ENCODE measurements at places on chromosomes 12 and 14.
A peak's percentile ranks its signal among the peaks of the same experiment; 100 is the strongest.

DNA sequence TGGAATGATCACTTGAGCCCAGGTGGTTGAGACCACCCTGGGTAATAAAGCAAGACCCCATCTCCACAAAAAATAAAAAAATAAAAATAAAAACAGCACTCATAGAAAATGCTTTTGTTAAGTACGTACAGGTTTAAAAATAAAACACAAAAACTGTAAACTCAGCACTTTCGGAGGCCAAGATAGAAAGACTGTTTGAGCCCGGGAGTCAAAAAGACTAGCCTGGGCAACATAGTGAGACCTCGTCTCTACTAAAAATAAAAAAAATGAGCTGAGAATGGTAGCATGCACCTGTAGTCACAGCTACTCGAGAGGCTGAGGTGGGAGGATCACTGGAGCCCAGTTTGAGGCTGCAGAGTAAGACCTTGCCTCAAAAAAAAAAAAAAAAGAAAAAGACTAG, 7.5 kb downstream of the ATP6V1D start:
- no peak for DNase-seq

DNA sequence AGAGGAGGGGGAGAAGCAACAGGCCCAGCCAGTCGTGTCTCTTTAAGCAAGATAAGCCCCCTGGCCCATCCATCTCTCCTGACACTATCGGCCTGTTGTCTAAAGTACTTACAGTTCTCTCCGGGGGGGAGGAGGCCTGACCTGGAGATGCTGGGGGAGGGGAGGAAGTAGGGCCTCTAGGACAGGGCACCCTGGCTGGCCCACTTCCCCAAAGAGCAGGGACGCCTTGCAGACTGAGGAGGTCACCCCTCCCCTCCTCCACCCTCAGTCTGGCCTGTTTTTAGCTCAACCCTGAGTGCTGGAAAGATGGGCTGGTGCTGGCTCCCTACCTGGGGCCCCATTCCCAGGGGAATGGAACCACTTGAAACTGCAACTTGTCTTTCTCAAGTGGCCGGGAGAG, 70.3 kb downstream of the TBX5 start:
- no peak for DNase-seq

- DNase-seq, result peak; percentile 93
Measured at GRCh38 chr12:124480469-124481256, 86.7 kb downstream of the NCOR2 start.

GRCh38 chr14:80206351-80207080, 4.8 kb downstream of the DIO2 start:
- no peak for DNase-seq

GRCh38 chr12:53795927-53796326, 44.1 kb upstream of the CISTR start:
- no peak for DNase-seq

DNA sequence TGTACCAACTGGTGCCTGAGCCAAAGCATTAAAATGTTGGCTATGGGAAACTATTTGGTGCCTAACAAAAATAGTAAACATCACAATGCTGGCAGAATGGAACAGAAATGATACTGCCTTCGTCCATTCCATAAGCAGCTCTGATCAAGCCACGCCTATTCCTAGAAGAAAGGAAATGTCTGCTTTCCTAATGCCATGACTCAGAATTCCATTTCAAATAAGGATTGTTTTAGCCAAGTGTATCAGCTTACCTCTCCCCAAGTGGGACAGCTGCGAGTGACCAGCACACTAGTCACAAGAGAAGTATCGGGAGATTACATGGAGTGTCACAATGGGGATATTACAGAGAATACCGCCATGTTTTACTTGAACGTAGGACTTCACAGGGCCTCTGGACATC, 38.7 kb downstream of the GLT8D2 start:
- peak; percentile 94 for DNase-seq

- peak; percentile 25 for DNase-seq
Measured at GRCh38 chr14:100067971-100068959, 3.0 kb downstream of the EVL start.

DNA sequence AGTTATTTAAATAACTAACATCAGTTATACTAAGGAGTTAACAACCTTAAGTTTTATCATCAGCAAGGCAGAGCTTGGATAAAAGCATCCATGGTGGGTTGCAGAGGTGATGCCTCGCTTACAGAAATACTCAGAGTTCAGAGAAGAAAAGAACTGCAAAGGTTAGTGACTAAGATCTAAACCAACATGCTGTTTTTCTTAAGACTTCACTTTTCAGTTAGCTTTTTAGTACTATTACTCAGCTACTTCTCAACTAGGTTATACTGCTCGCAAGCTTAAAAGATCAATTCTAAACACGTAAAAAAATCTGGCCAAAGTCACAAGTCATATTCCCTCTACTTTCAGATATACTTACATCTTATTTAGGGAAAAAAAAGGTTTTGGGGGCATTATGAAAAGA, 2.8 kb downstream of the PPP1CC start:
- no peak for DNase-seq

DNA sequence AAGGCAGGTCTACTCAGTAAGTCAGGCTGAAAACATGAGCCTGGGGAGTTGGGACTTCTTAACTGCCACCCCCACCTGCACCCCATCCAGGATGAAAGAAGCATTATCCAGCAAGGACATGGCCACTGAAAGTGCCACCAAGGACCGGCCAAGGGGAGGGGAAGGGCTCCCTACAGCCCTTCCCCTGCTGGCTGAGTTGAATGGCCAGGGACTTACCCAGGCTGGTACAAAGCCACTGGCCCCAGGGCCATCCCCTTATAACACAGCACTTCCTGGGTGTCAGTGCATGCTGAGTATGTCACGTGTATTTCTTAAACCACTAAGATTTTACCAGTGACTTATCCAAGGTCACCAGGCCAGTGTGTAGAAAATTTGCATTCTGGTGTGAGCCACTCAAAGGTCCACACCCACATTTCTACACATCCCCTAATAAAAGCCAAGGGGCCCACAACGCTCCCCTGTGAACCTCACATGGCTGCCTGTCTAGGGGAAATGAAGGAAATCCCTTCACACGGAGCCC, 29.3 kb upstream of the ZFP36L1 start:
- no peak for DNase-seq

DNA sequence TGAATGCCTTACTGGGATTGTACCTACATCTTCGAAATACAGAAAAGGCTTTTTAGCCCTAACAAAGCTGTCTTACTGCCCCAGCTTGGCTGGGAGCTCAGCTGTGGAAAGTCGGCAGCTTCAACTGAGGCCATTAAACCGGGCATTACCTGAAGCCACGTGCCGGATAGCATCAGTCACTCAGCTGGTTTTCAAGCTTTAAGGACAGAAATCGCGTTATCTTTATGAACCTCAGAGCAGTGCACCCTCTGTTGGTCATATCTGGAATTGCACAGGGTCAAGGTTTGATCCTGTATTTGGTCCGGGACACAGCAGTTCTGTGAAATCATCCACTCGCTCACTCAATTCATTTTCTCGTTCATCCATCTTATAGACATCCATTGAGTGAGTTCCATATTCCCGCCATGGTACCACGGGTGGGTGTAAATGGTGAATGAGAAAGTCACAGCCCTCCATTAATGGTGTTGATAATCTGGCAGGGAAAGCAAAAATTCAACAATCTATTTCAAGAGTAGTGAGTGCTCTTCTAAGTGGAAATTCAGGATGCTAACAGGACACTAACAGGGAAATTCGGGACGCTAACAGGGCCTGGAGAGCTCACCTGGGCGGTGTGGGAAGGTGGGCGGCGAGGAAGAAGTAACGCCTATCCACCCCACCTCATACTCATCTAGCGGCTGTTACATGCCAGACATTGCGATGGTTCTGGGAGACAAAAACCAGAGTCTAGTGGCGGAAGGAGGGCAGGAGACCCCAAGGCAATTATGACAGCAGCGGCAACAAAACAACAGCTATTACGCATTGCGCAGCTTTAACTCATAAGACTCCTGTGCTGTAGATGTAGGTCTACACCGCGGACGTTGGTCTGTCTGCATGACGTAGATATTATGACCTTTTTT, 60.6 kb upstream of the TCL1A start:
- DNase-seq, result peak; percentile 17

DNA sequence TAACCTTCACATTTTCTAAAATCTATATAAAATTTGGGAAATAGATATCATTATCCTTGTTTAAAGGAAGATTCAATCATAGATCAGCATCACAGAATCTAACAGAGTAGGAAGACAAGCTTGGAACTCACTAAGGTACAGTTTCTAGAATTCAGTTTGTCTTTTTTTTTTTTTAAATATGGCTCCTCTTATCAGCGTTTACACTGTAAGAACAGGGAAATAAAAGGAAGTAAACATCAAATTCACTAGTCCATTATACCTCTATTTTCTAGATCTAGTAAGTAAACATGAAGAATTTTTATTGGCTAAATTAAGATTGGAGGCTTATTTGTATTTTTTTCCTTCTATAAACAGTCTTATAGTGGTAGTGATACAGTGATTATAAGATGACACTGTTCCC, 144.9 kb downstream of the LRIG3 start:
- no peak for DNase-seq

- DNase-seq, result no peak
Measured at GRCh38 chr12:80166751-80167150, 67.4 kb downstream of the OTOGL start.

- DNase-seq, result no peak
Measured at GRCh38 chr12:94173660-94174265, 25.4 kb downstream of the PLXNC1 start.

DNA sequence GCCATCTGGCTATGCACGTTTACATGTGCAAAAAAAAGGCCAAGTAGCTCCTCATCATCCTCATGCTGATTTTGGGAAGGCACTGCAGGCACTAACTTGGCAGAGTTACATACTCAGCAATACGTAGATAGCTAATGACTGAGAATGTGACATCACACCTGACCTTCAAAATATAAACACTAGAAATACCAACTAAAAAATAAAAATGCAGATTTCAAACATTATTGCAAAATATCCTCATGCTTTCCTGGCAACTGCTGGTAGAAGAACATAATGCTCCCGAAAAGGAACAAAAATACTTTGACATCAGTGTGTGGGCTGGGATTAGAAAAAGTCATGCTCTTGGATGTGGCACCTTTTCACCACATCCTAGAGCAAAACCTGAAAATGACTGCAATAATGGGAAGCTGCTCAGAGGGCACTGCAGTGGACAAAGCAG, 153.2 kb upstream of the ABCD2 start:
- no peak for DNase-seq

GRCh38 chr12:76694369-76694768, 69.5 kb upstream of the ZDHHC17 start:
- no peak for DNase-seq

DNA sequence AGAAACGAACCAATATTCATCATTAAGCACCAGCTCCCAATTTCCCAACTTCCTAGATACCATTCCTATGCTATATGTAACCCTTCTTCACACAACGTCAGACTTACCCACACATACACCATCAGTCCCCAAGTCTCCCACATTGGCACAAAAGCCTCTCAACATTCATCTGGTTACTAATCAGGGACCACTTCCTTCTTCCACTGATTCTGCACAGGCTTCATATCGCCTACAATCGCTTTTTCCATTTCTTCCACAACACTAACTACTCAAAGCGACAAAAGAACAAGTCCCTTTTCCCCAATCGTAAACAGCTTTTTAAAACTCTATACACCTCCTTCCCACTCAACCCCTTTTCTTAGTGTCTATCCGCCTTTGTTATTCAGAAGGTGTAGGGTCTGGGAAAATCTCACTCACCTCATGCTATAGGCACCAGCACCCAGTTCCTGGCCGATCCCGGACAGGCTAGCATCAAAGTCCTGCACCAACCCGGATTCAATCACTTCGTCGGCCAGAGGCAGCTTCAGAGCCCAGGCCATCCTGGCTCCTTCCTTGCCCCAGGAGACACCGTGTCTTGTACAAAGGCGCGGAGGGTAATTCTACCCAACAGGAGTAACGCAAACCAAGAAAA, 936 bp downstream of the TFCP2 start:
- DNase-seq, result no peak

DNA sequence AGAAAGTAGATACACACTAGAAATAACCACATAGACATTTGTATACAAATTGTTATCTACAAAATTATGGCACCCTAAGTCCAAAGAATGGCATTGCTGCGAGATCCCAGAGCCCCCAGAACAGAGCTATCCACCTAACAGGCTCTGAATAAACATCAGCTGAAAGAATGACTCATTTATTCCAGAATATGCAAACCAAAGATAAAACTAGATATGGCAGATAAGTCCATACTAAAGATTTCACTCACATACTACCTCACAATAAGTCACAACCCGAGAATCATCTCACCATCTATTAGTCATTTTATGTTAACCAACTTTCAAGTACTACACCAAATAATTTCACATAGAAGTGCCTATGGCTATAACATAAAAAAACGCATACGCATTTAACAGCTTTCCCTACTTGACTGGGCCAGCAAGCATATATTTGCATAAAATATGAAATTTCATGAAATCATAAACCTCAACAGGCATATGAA, 5.6 kb downstream of the CNIH1 start:
- peak; percentile 23 for DNase-seq

- peak; percentile 58 for DNase-seq
Measured at GRCh38 chr12:112303004-112303403, 79.2 kb downstream of the HECTD4 start.

DNA sequence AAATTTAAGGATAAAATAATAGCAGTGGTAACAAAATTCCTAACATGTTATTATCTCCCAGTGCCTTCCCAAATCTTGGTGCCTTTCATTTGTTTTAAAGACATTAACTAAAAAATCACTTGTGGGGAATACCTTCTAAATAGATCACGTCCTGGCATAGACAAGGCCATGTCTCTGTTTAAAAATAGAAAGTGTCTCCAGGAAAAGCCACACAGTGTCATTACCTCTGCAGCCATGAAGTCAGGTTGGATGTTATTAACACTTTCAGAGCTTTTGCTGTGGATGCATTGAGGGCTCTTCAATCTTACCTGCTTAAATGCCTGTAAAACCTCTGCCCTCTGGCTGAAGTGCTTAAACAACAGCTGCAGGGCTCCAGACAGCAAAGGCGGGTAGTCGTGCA, 211.1 kb downstream of the ITPR2 start:
- DNase-seq, result no peak

All from H4 (cell line).